ENCODE measurements at places on chromosomes 6 and 20.

DNA sequence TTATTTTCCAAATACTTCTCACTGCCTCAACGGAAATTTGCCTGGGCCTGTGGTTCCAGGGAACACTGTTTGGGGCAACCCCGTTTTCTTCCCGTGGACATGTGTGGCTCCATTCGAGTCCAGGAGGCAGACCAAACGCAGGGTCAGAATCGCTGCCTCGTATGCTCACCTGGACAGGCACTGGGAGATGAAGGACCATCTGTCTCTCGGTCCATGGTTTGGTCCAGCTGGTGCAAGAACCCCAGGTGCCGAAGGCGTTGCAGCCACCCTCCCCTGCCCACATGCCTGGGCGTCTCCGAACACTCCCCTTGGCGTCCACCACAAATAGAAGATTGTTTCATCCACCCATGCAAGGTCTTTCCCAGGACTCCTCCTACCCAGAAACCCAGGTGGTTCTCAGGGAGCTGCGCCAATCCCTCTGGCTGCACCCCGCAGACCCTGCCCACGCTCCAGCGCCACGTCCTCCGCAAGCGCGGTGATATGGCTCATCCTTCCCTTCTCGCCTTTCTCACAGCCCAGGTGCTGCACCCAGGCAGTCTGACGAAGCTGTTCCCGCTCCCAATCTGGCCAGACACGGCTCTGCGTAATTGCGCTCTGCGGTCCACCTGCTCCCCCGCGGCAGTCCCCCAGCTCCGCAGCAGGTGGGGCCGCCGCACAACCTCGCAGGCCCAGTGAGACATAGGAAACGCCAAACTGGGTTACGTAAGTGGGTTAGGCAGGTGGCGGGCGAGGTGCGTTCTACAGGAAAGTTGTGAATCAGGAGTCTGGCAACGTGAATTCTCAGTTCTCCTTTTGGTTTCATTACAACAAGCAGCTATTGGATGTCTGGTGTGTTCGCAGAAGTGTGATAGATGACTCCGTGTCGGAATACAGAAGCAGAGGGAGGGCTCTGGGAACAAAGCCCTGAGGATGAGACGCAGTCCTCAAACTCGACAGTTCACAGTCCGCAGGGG lies 146.2 kb upstream of the ECI2 start:
- DNase-seq = no peak

DNA sequence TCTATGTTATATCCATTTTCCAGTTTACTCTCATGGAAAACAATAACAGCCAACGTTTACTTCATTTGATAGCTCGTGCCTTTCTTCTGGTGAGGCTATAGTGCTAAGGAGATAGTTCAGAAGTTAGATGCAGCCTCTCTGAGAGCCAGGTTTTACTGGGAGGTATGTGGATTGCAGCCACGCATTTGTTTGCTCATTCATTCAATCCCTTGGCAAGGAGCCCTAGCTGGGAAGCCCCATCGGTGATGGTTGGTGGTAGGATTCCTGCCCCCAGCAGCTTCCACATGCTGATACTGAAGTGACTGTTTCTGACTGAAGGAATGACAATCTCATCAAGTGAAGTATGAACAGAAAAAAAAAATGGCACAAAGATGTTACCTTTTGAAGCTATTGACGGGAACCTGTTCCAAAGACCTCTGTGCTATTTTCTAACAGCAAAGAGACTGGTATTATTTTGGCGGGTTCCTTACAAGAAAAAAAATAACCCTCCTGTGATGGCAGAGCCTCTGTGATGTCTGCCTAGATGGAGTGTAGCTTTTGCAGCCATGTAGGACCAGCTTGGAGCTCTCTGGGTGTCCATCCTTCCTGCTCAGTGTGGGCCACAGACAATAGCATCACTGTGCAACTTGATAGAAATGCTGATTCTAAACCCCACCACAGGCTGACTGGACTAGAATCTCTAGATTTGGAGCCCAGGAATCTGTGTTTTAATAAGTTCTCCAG lies 30.6 kb downstream of the SNAP25 start:
- no peak for DNase-seq

GRCh38 chr6:37095997-37096396 lies 74.0 kb upstream of the PIM1 start:
- DNase-seq = no peak

DNA sequence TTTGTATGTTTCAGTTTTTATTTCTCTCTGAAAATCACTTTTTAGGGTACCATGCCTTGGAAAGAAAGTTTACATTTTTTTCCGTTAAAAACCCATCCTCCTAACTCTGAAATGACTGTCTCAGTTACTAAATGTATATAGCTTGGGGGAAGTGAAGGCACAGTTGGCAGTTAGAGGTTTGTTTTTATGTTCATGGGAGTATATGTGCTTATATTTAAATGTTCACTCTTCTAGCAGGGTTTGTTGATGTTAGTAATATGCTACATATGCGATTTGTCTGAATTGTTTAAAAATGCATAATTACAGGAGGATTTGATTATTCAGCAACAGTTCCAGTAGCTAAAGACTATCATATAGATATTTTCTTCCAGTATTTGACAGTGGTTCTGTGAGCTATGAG lies 31.1 kb downstream of the CDKAL1 start:
- no peak for DNase-seq

DNA sequence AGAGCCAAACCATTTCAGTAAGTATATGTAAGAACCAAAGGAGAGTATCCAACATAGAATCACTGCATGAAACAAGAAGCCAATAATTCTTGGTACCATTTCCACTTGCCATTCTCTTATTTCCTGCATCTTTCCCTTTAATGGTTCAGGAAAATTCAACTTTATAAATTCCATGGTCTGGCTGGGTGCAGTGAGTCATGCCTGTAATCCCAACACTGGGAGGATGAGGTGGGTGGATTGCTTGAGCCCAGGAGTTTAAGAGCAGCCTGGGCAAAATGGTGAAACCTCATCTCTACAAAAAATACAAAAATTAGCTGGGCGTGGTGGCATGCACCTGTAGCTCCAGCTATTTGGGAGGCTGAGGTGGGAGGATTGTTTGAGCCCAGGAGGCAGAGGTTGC lies 21.2 kb downstream of the NHLRC1 start:
- DNase-seq = no peak

GRCh38 chr6:5260111-5260620 lies 584 bp downstream of the LYRM4 start:
- DNase-seq = peak; percentile 49

- no peak for DNase-seq
Observed at GRCh38 chr6:7473805-7474719, 67.4 kb upstream of the DSP start.

- DNase-seq = no peak
Observed at GRCh38 chr6:12601881-12602280, 114.7 kb upstream of the PHACTR1 start.

- no peak for DNase-seq
Observed at GRCh38 chr20:2625062-2625461, 27.4 kb upstream of the NOP56 start.

DNA sequence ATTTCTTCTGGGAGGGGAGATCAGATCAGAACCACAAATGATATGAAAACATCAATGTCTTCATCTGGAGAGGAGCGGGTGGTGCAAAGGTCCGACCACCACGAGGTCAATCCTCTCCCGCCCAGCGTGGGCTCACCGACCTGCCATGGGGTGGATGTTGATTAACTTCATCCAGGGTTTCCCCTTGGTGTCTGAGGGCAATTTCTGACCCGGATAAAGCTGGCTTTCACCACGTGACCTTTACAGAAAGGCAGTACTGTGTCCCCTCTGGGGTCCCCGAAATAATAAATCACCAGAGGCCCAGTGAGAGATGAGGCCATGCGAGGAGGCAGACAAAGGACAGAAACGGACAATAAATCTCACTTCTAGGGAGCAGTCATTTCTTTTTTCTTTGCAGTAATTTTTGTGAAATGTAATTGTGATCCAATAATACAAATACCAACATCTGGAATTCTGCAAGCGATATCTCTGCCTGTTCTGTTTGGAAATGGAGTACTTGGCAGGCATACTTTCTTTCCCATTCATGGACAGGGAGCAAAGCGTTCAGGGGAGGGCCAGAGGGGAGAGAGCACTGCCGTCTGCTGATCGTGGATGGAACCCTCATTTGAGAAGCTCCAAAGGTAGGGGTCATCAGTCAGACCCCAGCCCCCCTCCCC lies 55.1 kb upstream of the APCDD1L start:
- no peak for DNase-seq

DNA sequence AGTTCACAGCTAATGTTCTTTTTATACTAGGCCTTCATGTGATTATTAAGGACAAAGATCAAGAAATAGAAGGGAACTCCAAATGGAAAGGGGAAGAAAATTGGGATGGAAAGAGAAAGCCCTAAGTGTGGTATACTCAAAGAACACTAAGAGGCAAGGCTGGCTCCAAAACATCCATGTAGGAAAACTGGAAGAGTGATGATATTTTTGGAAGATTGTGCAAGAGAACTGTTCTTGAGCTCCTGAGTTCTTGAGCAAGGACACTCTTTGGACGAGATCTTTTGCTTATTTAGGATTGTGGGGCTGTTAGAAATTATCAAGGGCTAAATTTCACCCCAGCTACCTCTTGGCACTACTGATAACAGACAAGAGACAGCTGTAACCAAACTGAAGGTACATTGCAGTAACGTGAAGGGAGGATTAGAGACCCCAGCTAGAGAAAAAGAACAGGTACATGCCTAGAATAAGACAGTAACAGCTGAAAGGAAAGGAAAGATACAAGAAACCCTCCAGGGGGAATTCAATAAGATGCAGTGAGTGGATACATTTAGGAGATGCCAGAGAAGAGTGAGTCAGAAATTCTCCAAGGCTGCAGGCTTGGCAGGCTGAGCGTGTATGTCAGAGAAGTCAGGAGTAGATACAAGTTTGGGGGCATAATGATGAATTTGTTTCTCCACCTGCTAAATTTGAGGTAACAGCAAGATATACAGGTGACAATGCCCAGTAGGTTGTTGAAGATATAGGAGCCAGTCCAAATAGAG lies 69.7 kb downstream of the CBLN4 start:
- DNase-seq = no peak

Data from activated CD4-positive, CD25-positive, alpha-beta regulatory T cell (primary cell).